H9 (cell line): ENCODE measurements at places on chromosomes 5 and 9. TPM values are rescaled to one million over a fixed set of nuclear protein-coding genes. Genes with fewer than 3 reads are reported as not detected.

C9 gene
- total RNA-seq, result not detected in 2 replicates

GCNT1 gene
- total RNA-seq, result 33.7 and 35.6 TPM in 2 replicates

TAF11L10 gene
- total RNA-seq, result not detected in 2 replicates

TAF11L5 gene
- total RNA-seq, result not detected in 2 replicates

CMYA5 gene
- total RNA-seq, result 1.1 and 1.8 TPM in 2 replicates

ABO gene
- total RNA-seq, result 0.31 and 0.37 TPM in 2 replicates

FIBCD1 gene
- total RNA-seq, result 6.2 and 7.1 TPM in 2 replicates

LCP2 gene
- total RNA-seq, result 0.09 TPM in 1 of 2 replicates, not detected in the other

DDX4 gene
- total RNA-seq, result not detected in 2 replicates

HRCT1 gene
- not detected in 2 replicates for total RNA-seq

NR2F1-AS1 gene
- total RNA-seq, result 1.7 and 1.9 TPM in 2 replicates

SPINK6 gene
- total RNA-seq, result not detected in 2 replicates

VCAN gene
- 271 and 278 TPM in 2 replicates for total RNA-seq

SLC45A2 gene
- not detected in 2 replicates for total RNA-seq

ANKDD1B gene
- total RNA-seq, result 0.33 and 0.44 TPM in 2 replicates
